ENCODE measurements at places on chromosomes 7 and 10.

GRCh38 chr7:157859915-157860314 lies 523.1 kb downstream of the DNAJB6 start:
- DNase-seq, result no peak

- no peak for DNase-seq
Measured at GRCh38 chr7:95317546-95317945, 6.8 kb downstream of the PON1 start.

DNA sequence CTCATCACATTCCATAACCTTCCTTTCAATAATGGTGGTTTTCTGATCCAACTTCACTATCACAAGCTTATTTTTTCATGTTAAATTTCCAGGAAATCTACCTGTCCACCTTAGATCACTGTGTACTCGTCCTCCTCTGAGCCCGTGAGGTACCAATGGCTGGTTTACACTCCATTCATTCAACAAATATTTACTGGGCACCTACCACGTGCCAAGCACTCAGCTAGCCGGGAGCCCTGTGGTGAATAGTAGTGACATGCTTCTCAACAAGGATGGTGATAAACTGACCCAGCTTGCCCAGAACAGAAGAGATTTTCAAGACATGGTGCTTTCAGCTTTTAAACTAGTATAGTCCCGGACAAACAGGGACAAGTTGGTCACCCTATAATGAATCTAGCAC lies 98.2 kb downstream of the FAM204A start:
- DNase-seq, result no peak

- no peak for DNase-seq
Measured at GRCh38 chr7:127448566-127448965, 56.1 kb upstream of the ZNF800 start.

GRCh38 chr7:10239695-10240345 lies 733.9 kb upstream of the PHF14 start:
- no peak for DNase-seq

- DNase-seq, result no peak
Measured at GRCh38 chr7:158472596-158472995, 115.0 kb downstream of the PTPRN2 start.

DNA sequence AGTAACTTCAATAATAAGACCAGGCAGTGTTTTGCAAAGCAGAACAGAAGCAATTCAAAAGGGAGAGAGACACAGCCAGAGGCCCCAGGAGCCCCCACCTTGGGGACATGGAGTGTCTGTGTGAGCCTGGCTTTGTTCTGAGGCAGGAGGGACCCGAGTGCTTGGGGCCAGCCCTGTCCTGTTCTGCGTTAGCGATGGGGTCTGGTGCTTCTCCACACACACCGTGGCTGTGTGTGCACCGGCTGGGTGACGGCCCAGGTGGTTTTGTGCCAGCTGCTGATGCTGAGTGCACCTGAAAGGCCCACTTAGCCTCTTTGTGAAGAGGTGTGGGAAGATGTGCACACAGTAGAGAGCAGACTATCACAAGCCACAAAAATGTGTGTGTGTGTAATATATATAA lies 468.9 kb downstream of the DNAJB6 start:
- DNase-seq, result no peak

Measured in nucleus accumbens (tissue), 56 donors.